Activated naive CD8-positive, alpha-beta T cell treated with anti-CD3 and anti-CD28 coated beads, Interleukin-2, amount 10 ng/mL, durations not matched to agents 7 days and 5 days (primary cell): ENCODE measurements at places on chromosomes 13 and 19. TPM values are rescaled to one million over a fixed set of nuclear protein-coding genes. Genes with fewer than 3 reads are reported as not detected.

The DNASE2 gene
- total RNA-seq: 30.4 TPM

The HNRNPA1L2 gene
- 12.9 TPM for total RNA-seq

The CD177 gene
- total RNA-seq: not detected

The LENG9 gene
- 7.0 TPM for total RNA-seq

The HIF3A gene
- total RNA-seq: not detected

The CALR gene
- total RNA-seq: 522 TPM

The CRTC1 gene
- total RNA-seq: 10.3 TPM

The OR7D2 gene
- total RNA-seq: not detected

The LILRB2 gene
- total RNA-seq: 0.55 TPM

The ZNF850 gene
- 16.9 TPM for total RNA-seq

The IFNL2 gene
- total RNA-seq: not detected

The CEACAM1 gene
- 34.2 TPM for total RNA-seq

The OR10H5 gene
- total RNA-seq: not detected

The ONECUT3 gene
- total RNA-seq: not detected

The MED16 gene
- 53.6 TPM for total RNA-seq

The MAG gene
- total RNA-seq: 0.39 TPM

The F10 gene
- not detected for total RNA-seq

The ZNF132 gene
- 7.3 TPM for total RNA-seq

The F2RL3 gene
- total RNA-seq: 0.17 TPM

The UQCR11 gene
- 176 TPM for total RNA-seq

The ZNF829 gene
- total RNA-seq: 9.0 TPM

The NLRP11 gene
- total RNA-seq: not detected

The VAV1 gene
- total RNA-seq: 108 TPM

The NOVA2 gene
- total RNA-seq: not detected

The SIGLEC12 gene
- 3.7 TPM for total RNA-seq

The GNA15 gene
- 19.5 TPM for total RNA-seq

The IZUMO4 gene
- 16.0 TPM for total RNA-seq

The FFAR3 gene
- total RNA-seq: not detected

The ZNF69 gene
- 5.8 TPM for total RNA-seq

The SELENOV gene
- total RNA-seq: not detected
